Fibroblast of mammary gland (primary cell): ENCODE measurements at places on chromosomes 7 and 10.

DNA sequence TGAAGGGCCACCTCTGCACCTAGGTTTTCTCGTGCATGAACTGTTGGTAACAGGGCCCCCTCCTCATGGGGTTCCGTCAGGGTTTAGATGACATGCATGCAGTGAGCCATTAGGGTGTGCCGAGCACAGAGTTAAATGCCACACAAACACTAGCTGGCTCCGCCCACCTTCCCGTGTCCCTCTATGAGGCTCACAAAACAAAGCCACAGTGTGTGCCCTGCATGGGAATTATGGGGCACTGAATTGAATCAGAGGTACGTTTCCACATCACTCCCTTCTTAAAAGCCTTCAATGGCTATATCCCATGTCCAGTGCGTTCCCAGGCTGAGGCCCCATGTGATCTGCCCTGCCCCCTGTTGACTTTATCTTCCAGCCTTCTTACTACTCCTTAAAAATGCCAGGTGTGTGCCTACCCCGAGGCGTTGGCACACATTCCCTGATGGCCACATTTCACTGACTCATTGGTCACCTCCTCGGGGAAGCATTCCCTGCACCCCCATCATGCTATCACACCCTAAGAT lies 35.7 kb downstream of the GSDME start:
- DNase-seq, result no peak

DNA sequence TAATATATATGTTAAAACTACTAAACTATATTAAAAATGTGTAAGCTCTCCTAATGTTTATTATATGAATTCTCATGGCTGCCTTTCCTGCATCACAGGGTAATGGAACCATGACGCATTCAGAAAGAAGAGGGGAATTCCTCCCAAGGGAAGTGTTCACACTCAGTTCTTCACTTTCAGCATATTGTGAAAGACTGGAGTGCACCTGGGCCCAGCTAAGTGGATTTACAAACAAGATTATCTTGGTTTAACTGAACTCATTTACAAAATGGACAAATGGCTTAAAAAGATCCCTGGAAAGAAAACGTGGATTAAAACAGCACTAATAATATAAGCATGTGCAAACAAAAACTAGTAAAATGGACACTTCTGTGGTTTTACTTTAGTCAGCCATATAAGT lies 149.8 kb downstream of the DOCK4 start:
- DNase-seq, result peak; percentile 57

GRCh38 chr7:25512061-25512687 lies 283.9 kb upstream of the NPVF start:
- DNase-seq, result no peak

- peak; percentile 29 for DNase-seq
Observed at GRCh38 chr7:17939606-17940301, 540 bp downstream of the SNX13 start.

DNA sequence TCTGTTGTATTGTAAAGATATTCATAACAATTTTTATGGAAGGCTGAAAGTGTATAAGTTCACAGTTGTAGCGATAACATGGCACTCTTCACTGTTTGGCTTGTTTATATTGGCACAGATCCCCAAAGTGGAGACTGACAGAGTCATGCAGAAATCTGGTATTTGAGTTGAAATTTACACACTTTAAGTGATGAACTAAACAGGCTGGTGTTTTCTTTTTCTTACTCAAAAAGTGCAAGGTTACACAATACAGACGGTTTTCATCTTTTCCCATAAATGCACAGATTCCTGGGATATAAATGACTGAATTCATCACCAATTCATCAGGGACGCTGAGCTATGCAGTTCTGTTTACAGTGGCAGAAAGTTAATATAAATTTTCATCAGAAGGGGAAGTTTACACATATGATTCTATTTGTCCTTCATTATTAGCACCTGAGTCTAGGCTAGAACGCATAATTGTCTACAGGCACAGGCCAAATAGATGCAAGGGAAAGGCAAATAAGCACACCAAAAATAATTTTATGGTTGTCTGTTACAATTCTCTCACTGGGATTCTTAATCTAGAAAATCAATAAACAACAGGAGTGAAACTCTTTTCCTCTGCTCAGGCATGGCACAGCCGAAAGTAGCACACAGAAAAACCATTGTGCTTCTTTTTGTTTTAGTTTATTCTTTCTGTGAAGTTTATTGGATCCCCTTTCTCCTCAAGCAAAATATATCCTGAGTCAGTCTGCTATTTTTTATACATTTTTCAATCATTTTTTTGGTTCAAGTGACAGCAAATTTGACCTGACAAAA lies 88.0 kb downstream of the FOXP2 start:
- DNase-seq, result peak; percentile 31

GRCh38 chr7:90645784-90646183 lies 49.7 kb downstream of the CDK14 start:
- DNase-seq, result no peak

- DNase-seq, result no peak
Observed at GRCh38 chr7:138228769-138229168, 152.5 kb downstream of the AKR1D1 start.

DNA sequence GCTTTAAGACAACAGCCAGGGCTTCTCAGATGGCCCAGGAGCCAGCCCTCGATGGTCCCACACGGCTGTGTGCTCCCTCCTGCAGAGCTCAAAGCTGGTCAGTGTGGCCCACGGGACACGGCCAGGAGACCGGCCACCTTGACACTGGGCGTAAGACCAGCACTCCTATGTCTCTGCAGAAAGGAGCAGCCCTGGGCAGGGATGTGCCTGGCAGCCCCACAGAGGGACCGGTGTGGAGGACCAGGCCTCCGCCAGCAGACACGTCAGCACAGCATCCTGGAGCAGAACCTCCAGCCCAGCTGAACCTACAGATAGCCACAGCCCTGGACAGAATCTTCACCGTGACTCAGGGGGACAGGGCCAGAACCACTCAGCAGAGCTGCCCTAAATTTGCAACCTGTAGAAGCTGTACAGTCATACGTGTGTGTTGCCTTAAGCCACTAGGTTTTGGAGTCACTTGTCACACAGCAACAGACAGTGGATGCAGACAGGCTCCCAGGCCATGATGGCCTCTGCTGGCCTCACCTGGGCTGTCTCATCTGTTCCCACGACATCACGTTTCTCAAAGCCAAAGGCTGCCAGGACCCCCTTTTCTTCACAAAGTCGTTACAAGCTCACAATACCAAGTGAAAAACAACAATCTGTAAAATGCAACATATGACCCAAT lies 132.4 kb downstream of the DIP2C start:
- DNase-seq, result no peak

DNA sequence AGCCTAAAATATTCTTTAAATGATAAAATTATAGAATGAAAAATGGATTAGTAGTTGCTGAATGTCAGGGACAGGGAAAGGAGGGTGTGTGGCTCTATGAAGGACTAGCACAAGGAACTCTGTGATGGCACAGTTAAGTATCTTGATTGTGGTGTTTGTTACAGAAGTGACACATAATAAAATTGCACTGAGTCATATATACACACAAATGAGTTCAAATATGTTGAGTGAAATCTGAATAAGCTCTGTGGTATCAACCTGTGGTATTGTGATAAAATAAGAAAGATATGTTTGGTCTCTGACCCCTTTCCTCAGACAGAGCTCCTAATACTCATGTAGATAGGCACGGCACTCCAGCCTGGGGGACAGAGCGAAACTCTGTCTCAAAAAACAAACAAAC lies 181.5 kb upstream of the TRIM24 start:
- DNase-seq, result no peak

DNA sequence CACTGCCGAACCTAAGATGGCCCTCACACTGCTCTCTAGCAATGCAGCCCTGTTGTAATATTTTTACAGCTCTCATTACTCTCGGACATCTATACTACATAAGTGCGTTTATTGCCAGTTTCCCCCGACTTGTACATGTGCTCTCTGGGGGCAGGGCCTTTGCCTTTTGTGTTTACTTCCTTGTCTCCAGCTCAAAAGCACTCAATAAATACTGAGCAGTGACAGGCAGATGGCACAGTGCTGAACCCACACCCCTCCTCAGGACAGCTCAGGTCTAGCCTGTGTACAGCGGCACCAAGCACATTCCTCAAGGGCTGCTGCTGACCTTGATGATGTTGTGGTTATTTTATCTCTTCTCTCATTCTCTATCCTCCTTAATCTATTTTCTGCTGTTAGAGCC lies 68.0 kb upstream of the ELMO1 start:
- no peak for DNase-seq

- no peak for DNase-seq
Observed at GRCh38 chr7:137885678-137886077, 38.9 kb upstream of the DGKI start.

DNA sequence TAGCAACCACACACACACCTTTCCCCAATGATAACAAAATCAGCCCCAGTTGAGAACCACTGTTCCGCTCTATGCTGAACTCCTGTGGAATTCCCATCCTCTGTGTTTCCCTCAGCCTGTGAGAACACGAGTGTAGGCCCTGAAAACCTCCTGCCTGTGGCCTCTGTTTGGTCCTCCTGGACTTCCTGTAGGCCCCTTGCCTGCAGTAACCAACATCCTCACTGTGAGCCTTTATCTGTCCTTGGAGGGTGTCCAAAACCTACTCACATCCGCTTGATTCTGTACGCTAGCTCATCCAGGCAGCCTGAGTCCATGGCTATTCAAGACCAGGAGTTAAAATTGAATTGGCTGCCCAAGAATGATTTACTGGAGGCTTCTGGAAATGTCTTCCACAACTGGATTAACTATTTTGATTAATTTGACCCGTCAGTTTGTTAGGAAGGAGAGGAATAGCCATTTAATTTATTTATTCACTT lies 149.8 kb downstream of the AKR1D1 start:
- no peak for DNase-seq

DNA sequence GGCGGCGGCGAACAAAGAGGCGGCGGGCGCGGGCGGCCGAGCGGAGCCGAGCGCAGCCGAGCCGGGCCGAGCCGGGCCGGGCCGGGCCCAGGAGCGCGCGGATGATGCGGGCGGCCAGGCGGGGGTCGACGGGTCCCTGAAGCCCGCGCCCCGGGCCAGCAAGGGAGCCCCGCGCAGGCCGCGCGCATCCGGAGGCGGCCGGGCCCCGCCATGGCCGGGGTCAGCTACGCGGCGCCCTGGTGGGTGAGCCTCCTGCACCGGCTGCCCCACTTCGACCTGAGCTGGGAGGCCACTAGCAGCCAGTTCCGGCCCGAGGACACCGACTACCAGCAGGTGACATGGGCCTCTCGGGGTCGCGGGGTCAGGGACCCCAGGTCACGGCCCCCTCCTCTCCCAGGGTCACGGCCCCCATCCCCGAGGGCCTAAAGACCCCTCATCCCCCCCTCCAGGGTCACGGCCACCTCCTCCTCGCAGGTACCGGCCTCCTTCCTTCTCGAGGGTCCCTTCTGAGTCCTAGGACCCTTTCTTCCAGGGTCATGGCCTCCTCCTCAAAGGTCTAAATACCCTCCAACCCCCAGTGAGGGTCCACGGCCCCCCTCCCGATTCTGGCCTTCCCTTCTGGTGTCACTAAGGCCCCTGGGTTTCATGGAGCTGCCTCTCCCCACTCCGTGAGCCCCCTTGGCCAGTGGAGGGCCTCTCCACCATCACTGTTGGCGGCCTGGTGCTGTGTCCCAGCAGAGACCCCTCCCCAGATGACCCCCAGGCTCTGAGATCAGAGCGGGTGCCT lies at the start of gene TTYH3:
TTYH3 (plus strand) TSS at position 41 of the 787 bp plus-strand sequence; CDS start at position 211, 170 bp downstream.
- DNase-seq, result no peak

DNA sequence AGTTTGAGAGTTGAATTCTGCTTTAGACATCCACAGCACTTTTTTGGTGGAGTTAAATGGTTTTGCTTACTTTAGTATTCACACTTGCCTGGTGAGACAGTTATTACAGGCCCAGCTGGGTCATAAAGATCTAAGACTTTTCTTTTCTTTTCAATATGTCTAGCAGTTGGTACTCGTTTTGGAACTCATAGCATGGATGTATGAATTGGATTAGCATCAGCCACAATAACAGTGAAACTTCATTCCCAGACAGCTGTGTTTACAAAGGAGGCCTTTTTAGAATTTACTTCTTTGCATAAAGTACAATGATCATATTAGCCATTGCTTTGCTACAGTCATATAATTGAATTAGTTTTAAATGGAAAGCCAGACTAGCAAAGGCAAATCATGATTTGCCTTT lies 168.4 kb upstream of the DKK1 start:
- no peak for DNase-seq

DNA sequence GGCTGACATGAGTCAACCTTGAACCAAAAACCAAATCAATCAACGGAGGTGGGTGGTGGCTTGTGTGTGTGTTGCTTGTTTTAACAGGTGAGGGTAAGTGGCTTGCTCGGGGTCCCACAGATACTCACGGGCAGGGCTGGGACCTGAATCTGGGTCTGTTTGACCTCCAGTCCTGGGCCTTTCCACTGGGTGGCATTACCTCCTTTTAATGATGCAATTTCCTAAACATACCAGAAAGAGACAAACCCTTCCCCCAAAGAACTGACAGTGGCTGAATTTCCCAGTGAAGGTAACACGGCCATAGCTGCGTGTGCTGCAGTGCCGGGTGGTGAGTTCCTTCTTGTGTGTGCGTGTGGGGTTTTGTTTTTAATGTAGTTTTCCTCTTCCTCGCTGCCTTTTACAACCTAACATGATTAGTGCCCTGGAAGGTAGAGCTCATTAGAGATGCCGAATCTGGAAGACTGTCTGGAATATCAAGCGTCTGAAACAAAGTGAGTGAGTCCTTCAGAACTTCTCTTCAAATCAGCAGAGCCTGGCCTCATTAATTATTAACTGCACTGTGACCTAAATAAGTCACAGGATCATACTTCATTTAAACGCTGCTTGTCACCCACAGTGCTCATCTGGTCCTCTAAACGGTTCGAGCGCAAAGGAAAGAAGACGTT lies 166.1 kb upstream of the TCERG1L start:
- no peak for DNase-seq

DNA sequence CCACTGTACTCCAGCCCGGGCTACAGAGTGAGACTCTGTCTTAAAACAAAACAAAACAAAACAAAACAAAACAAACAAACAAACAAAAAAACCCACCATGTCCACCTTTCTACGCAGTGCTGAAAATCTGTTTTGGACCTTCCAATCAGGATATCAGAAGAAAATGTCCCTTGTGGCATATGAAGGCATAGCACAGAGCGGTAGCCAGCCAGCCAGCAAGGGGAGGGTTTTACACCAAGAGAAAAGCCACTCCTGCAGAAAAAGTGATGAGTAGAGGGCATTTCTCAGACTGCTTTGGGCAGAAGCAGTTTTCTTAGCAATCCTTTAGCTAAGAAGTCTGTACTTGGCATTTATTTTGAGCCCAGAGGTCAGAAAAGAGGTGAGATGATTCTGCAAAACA lies 612.2 kb downstream of the TYW1 start:
- no peak for DNase-seq

GRCh38 chr10:43252166-43252782 lies 14.6 kb downstream of the RASGEF1A start:
- DNase-seq, result no peak

GRCh38 chr10:104100795-104101194 lies 15.1 kb upstream of the COL17A1 start:
- DNase-seq, result no peak

DNA sequence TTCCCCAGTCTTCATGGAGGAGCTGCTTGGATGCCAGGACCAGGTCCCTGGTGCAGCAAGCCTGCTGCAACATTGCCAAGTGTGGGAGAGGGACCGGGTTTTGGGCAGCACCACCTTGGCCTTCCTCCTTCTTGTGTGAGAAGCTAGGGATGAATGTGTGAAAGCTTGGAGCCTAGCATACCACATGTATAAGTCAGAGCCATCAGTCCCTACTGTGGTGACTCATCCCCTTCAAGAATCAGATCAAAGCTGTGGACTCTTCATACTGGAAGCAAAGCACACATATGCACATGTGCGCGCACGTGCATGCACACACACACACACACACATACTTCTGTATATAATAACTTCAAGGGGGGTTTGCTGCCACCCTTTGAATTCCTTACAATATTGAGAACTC lies 527.8 kb downstream of the LRMDA start:
- DNase-seq, result peak; percentile 91
